ENCODE measurements at places on chromosomes 7 and 10.

- DNase-seq: no peak
Observed at GRCh38 chr10:129045599-129045998, 421.4 kb upstream of the MGMT start.

DNA sequence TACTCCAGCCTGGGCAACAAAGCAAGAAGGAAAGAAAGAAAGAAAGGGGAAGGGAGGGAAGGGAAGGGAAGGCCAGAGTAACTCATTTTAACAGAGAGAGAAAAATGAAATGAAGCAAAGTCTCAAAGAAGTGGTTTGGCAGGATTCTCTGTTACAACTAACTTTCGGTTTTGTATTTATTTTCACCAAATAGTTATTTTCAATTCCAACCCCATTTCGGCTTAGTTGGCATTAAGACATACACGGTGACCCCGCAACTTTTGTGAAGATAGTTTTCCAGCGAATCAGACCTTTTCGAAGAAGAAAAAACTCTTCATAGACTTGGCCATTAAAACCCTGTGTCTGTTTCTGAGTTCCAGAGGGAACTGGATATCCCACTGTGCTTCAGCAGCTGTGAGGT lies 45.2 kb upstream of the LYZL2 start:
- no peak for DNase-seq

DNA sequence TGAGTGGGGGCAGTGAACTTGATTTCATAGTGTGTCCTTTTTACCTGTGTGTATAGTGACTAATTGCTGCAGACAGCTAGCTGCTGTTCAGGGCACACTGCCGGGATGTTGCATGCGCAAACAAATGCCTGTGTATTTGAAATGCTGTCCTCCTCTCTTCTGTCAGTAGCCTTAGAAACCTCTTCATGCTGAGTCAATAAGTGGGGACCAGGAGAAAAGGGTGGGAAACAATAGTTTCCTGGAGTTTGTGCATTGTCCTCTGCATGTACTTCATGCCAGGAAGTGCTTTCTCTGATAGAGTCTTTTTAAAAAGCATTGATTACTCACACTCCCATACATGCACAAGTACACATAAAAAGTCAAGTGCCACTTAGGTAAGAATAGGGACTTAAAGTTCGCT lies 1183.7 kb upstream of the CELF2 start:
- peak; percentile 76 for DNase-seq

GRCh38 chr7:90424720-90425119 lies 21.5 kb downstream of the CLDN12 start:
- DNase-seq: no peak

All from NCI-H2081 (cell line).